Activated naive CD4-positive, alpha-beta T cell treated with anti-CD3 and anti-CD28 coated beads for 36 hours (primary cell): ENCODE measurements at places on chromosomes 2 and 18. TPM values are rescaled to one million over a fixed set of nuclear protein-coding genes. Genes with fewer than 3 reads are reported as not detected.

DNA sequence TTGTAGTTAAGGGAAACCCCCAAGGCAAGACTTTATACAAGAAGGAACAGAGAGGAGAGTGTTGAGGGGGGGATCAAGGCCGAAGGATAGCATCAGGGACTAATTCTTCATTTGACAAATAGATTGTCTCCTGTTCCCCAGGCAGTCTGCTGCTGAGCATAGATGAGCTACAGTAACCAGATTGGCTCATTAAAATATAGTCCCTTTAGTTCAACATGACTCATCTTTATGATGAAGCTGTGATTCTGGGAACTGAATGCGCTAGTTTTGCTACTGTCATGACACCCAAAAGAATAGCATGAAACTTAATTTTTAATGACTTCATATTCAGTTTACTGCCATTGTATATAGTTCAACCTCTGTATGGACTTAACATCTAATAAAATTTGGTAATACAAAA lies 35.5 kb downstream of the TMEFF2 start:
- peaks cover 3% of the 10 kb centered on the region for H3K27me3 ChIP-seq
- no peak overlapping the region for H3K27ac ChIP-seq
- no peaks in the 10 kb centered on the region for H3K36me3 ChIP-seq
- H3K4me3 ChIP-seq: no peak overlapping the region
- H3K4me1 ChIP-seq: peaks cover 11% of the 10 kb centered on the region

GRCh38 chr2:50125246-50125645 lies 906.7 kb downstream of the NRXN1 start:
- no peaks in the 10 kb centered on the region for H3K36me3 ChIP-seq
- DNase-seq: no peak
- no peaks in the 10 kb centered on the region for H3K4me1 ChIP-seq
- no peak overlapping the region for H3K27ac ChIP-seq
- no peak overlapping the region for H3K4me3 ChIP-seq

GRCh38 chr2:147351784-147352183 lies 493.0 kb upstream of the ACVR2A start:
- no peak for DNase-seq
- no peak overlapping the region for H3K4me3 ChIP-seq
- no peaks in the 10 kb centered on the region for H3K27me3 ChIP-seq

DNA sequence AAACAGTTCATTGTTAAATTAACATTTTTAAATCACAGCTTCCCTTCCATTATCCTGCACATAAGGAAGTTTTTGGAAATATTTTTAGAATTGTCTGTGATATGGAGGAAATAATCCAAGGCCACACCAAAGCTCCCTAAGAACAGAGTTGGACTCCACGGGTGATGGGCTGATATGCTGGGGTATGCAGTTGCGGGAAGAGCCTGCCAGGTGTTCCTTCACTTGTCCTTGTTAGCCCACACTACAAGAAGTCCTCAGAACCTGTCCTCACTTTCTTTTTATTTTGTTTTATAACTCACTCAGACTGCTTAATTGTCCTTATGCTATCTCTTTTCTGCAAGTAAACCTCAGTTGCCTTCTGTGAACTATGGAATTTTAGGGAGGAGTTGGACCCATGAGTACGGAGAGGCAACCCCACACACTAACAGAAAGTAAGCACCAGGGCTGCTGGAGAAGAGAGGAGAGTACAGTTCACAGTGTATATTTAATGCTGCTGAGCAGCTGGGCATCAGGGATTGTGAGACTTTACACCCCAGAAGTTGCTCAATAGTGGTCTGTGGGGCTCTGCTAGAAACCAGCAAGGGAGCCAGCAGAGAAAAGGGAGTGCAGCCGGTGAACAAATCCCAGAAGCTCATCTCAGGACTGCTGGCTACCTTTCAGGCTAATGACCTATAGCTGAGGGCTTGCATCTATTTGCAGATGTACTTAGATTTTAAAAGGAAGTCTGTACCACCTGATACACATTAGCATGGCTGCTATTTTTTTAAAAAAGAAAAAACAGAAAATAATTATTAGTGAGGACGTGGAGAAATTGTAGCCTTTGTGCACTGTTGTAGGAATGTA lies 280.1 kb upstream of the STON1 start:
- no peaks in the 10 kb centered on the region for H3K36me3 ChIP-seq
- no peak overlapping the region for H3K4me3 ChIP-seq
- no peak overlapping the region for H3K27ac ChIP-seq

The METAP1D gene
- 3.4 TPM for total RNA-seq

The FSHR gene
- not detected for total RNA-seq
